ENCODE measurements at places on chromosomes 5 and 9. TPM values are rescaled to one million over a fixed set of nuclear protein-coding genes. Genes with fewer than 3 reads are reported as not detected.

- no peaks in the 10 kb centered on the region for H3K27me3 ChIP-seq
- no peaks in the 10 kb centered on the region for H3K4me1 ChIP-seq
- H3K27ac ChIP-seq = no peak overlapping the region
- no peak overlapping the region for H3K4me3 ChIP-seq
Observed at GRCh38 chr5:1400936-1401335, 44.3 kb downstream of the SLC6A3 start.

The SEMA4D gene
- total RNA-seq = 2.6 TPM

GRCh38 chr9:75953218-75953617 is 62.7 kb downstream of the PCSK5 start:
- H3K36me3 ChIP-seq = no peaks in the 10 kb centered on the region
- no peak overlapping the region for H3K27ac ChIP-seq
- H3K27me3 ChIP-seq = no peaks in the 10 kb centered on the region
- DNase-seq = no peak
- no peaks in the 10 kb centered on the region for H3K4me1 ChIP-seq

The OR1Q1 gene
- total RNA-seq = not detected

DNA sequence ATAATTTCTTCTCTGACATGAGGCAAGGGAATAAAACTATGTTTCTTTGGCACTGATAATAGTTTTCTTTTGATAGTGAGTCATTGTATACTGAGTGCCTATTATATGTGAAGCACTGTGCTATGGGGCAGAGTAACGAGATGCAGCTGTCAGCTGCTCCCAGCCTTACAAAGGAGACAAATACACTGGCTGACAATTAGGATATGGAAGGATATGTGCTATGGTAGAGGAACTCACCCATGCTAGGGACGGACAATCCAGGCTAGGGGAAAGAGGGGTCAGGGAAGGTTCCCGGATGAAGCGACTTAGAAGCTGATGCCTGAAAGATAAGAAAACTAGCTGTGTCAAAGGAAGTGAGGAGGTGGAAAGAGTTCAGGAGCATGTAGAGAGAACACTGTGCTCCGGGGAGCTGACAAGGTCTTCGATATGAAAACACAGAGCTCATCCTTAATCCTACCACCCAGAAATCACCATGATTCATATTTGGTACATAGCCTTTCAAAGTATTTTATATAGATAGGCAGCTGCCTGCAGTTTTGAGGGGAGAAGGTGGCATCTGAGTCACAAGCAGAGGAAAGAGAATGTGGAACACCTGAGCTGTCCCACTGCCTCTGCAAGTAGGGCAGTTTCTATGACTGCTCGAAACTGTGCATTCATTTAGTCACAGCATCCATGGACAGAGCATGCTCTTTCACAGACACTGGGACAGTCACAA is 12.1 kb downstream of the BSPRY start:
- H3K27me3 ChIP-seq = peaks cover 4% of the 10 kb centered on the region
- peaks cover 3% of the 10 kb centered on the region for H3K4me1 ChIP-seq
- H3K4me3 ChIP-seq = no peak overlapping the region
- no peak overlapping the region for H3K27ac ChIP-seq
- DNase-seq = peak; percentile 19
- H3K36me3 ChIP-seq = no peaks in the 10 kb centered on the region

DNA sequence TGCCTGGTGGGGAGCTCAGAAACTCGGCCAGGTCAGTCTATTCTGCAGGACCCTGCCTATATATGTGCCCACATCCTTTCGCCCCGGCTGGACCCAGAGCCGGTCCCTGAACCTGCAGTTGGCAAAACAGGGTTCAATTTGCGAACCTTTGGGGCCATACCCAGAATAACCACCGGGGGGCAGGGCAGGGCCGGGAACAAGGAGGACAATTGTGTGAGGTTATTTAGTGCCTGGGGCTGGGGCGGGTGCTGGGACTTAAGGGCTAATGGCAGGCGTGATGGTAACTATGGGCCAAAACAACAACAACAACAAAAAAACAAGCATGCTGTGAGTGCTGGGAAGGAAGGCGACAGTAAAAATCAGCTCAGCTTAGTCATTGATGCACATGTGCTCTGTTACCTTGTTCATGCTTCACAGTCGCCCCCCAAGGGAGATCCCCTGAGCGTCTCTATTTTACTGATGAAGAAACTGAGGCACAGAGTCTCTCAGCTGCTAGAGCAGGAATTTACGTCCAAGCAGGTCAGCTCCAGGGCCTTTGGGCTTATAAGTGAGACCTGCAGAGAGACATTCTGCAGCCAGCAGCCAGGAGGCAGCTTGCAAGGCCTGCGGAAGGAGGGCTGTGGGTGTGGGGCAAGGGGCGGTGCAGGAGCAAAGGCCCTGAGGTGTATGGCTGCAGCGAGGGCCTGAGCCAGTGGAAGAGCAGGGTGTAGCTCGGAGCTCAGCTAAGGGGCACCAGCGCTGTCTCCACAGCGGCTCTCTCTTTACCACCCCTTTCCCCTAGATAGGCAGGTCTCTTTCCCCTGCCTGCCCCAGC is 106.0 kb downstream of the PHF2 start:
- DNase-seq = peak; percentile 39
- no peaks in the 10 kb centered on the region for H3K4me1 ChIP-seq
- H3K27ac ChIP-seq = no peak overlapping the region
- peaks cover 6% of the 10 kb centered on the region for H3K36me3 ChIP-seq
- H3K4me3 ChIP-seq = no peak overlapping the region
- H3K27me3 ChIP-seq = no peaks in the 10 kb centered on the region

- no peaks in the 10 kb centered on the region for H3K27me3 ChIP-seq
- H3K27ac ChIP-seq = no peak overlapping the region
- DNase-seq = no peak
- H3K4me1 ChIP-seq = no peaks in the 10 kb centered on the region
- peaks cover 3% of the 10 kb centered on the region for H3K36me3 ChIP-seq
Observed at GRCh38 chr5:116091416-116091815, 6.6 kb downstream of the COMMD10 start.

DNA sequence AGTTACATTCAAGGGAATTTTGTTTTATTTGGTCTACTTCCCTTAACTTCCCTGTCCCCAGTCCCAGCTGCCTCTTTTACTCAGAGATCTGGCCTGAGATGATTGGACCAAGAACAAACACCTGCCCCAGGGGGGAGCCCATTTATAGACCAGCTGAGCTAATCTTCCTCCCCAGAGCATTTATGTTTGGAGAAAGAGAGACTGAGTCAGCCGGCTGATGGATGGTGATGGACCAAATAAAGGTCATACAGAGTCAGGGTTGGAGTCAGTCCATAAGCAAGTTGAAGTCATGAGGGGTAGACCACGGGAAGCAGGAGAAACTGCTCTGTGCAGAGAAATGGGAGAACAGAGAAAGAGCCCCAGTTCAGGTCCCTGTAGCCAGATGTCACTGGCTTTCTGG is 77.7 kb downstream of the TMEM174 start:
- no peak overlapping the region for H3K4me3 ChIP-seq
- no peaks in the 10 kb centered on the region for H3K36me3 ChIP-seq
- H3K4me1 ChIP-seq = no peaks in the 10 kb centered on the region
- H3K27ac ChIP-seq = no peak overlapping the region
- DNase-seq = no peak
- peaks cover 23% of the 10 kb centered on the region for H3K27me3 ChIP-seq

GRCh38 chr9:17776735-17777134 is 197.9 kb downstream of the SH3GL2 start:
- no peaks in the 10 kb centered on the region for H3K36me3 ChIP-seq
- H3K27me3 ChIP-seq = no peaks in the 10 kb centered on the region
- H3K27ac ChIP-seq = no peak overlapping the region
- no peak for DNase-seq

DNA sequence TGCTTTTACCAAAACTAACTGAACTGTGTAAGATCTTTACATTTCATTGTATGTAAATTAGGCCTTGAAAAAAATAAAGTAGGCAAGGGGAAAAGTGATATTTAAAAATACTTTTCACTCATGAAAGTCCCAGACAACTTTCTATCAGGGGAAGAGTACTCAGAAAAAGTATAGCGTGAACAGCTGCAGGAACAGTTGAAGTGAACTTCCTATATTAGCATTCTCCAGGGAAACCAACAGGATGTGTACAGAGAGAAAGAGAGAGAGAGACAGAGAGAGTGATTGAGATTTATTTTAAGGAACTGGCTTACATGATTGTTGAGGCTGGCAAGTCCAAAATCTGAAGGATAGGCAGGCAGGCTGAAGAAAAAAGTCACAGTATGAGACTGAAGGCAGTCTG is 42.0 kb downstream of the ERMP1 start:
- no peaks in the 10 kb centered on the region for H3K36me3 ChIP-seq
- peaks cover 2% of the 10 kb centered on the region for H3K4me1 ChIP-seq
- no peak overlapping the region for H3K27ac ChIP-seq
- no peaks in the 10 kb centered on the region for H3K27me3 ChIP-seq
- no peak for DNase-seq
- no peak overlapping the region for H3K4me3 ChIP-seq

DNA sequence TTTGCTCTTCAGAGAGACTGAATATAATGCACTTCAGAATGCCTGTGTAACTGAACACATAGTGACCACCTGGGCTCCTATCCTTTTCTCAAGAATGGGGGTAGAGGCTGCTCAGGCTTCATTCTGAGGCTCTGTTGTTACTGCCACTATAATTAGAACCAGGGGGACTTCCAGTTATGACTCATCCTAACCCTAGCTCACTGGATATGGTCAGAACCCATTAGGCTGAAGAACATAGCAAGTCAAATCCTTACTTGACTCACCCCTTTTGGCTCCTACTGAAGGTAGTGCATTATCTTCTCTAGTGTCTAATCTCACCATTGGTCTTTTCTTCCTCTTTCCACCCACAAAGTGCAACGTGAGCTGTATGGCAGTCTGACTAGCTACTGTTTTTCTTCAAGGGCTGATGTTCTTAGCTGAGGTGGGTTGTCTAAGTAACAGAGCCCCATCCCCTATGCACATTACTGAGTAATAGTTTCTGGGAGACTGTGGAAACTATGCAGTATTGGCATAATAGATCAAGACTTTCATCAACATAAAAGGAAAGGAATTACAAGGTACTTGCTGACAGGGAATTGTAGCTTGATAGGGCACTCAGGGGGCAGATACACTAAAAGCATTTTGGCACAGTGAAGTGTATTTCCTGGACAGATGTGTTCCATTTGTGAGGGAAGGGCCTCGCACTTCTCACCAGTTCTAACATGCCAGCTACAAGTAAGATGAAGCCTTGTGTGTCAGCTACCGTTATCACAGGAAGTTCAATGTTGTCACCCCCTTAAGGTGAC is 431.0 kb upstream of the MEF2C start:
- H3K27me3 ChIP-seq = no peaks in the 10 kb centered on the region
- DNase-seq = peak; percentile 99
- no peaks in the 10 kb centered on the region for H3K36me3 ChIP-seq
- H3K4me3 ChIP-seq = no peak overlapping the region

GRCh38 chr5:90994796-90995195 is 388.3 kb downstream of the ARRDC3 start:
- no peaks in the 10 kb centered on the region for H3K27me3 ChIP-seq
- no peak overlapping the region for H3K27ac ChIP-seq
- H3K36me3 ChIP-seq = no peaks in the 10 kb centered on the region
- DNase-seq = no peak

The ANKRD18B gene
- 0.17 TPM for total RNA-seq

DNA sequence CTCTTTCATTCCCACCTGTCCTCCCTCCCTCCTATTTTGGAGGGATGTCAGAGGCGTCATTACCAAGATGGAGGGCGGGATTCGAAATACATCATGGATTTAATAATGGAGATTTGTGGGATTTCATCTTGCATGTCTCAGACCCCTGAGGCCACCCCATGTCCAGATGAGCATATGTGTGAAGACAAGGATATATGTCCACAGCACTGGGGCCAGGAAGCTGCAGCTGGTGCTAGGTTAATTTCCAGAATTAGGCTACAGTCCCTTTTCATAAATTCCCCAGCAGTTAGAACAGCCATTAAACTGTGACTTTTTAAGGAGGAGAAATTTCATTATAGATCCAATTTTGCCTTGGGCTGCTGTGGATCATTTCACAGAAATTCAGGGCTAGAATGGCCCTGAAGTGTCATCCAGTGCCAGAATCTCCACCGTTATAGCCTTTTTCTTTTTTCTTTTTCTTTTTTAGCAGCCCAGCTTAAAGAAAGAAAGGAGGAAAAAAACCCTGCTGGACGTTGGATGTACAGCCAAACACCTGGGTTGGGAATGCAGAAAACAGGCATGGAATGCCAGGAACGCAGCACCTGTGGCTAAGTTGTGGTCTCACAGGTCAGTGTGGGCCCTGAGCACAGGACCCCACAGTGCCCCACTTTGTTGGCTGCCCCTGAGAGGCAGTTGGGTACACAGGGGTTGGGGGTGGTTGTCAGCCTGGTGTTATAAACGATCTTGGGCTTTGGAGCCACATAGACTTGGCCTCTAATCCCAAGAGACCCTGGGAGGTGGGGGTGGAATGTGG is 50.2 kb upstream of the CXCL14 start:
- DNase-seq = peak; percentile 22
- H3K4me1 ChIP-seq = no peaks in the 10 kb centered on the region
- H3K27ac ChIP-seq = no peak overlapping the region

All from fibroblast of lung (primary cell).